ENCODE measurements at places on chromosomes 3 and 15. TPM values are rescaled to one million over a fixed set of nuclear protein-coding genes. Genes with fewer than 3 reads are reported as not detected.
A peak's percentile ranks its signal among the peaks of the same experiment; 100 is the strongest.

- no peaks in the 10 kb centered on the region for H3K36me3 ChIP-seq
- DNase-seq, result no peak
- H3K4me1 ChIP-seq, result no peaks in the 10 kb centered on the region
- no peak overlapping the region for H3K4me3 ChIP-seq
- peaks cover 35% of the 10 kb centered on the region for H3K27me3 ChIP-seq
Observed at GRCh38 chr15:59304034-59304795, 68.5 kb downstream of the MYO1E start.

- no peaks in the 10 kb centered on the region for H3K27me3 ChIP-seq
- H3K4me1 ChIP-seq, result no peaks in the 10 kb centered on the region
- no peaks in the 10 kb centered on the region for H3K36me3 ChIP-seq
- DNase-seq, result no peak
- H3K27ac ChIP-seq, result no peak overlapping the region
Observed at GRCh38 chr15:95470529-95470928, 860.0 kb upstream of the NR2F2 start.

- H3K27me3 ChIP-seq, result no peaks in the 10 kb centered on the region
- no peak for DNase-seq
- no peak overlapping the region for H3K4me3 ChIP-seq
- H3K4me1 ChIP-seq, result no peaks in the 10 kb centered on the region
- no peak overlapping the region for H3K27ac ChIP-seq
- no peaks in the 10 kb centered on the region for H3K36me3 ChIP-seq
Observed at GRCh38 chr15:44034334-44034733, 160.7 kb downstream of the FRMD5 start.

DNA sequence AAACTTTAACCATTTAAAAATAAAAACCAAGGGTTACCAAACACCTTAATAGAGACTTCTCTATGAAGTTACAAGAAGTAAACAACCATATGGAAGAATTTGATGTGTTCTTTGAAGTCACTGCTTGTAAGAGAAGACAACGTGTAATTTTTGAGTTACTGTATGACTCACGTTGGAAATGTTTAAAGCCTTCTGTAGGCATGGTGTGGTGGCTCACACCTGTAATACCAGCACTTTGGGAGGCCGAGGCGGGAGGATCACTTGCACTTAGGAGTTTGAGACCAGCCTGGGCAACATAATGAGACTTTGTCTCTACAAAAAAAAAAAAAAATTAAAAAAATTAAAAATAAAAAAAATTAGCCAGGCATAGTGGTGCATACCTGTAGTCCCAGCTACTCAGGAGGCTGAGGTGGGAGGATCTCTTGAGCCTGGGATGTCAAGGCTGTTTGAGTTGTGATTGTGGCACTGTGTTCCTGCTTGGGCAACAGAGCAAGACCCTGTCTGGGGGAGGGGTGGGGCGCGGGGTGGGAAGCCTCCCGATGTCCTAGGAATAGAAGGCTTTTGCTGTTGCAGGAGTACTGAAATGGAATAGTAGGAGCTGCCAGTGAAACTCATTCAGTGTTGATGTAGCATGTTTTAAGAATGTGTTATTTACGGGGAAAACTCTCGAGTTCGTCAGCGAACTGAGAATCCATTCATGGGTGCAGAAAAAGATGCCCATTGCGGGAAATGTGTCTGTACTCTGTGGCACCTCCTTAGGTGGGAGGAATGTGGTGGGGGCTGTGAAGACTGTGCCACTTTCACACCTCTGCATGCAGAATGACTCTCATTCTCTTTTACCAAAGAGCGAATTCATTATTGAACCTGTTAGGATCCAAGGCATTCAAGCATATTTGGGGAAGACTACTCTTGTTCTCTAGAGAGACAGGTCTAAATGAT is 134.2 kb downstream of the FNDC3B start:
- no peak for DNase-seq
- H3K36me3 ChIP-seq, result peaks cover 5% of the 10 kb centered on the region
- no peak overlapping the region for H3K4me3 ChIP-seq
- H3K4me1 ChIP-seq, result no peaks in the 10 kb centered on the region

DNA sequence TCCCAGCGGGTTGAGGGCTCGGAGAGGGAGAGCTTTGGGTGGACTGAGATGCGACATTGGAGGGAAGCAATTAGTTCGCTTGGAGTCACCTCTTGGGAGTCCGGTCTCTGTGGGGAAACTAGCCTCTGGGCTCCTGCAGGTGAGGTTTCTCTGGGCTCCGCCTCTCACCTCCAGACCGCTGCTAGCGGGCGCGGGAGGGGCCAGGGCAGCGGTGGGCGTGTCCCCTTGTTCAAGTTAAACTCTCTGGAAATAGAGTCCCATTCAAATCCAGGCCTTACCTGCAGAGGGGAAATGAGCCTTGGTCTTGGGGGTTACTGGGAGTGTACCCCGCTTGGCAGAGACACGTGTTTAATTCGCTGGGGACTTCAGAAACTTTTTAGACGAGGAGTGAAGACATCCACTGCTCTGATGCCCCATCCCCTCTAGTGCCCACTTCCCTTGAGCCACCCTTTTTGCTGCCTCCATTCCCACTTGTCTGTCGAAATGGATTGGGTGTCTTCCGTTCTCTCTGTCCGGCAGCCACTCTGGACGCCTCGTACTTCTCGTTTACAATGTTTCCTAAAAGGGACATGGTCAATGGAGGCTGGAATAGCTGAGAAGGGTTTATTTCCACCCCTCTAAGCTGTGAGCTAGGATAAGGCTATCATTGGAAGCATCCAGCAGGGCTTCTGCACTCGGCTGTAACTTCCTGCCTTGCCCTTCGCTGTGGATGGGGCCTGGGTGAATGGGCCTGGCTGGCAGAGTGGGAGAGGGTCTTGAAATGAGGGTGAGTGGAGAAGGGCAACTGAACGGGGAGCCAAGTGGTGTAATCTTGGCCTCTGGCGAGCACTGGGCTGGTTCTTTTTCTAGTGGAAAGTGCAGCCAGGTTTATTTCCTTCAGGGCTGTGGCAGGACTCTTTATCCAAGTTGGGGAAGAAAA is 1.1 kb downstream of the MITF start:
- H3K27ac ChIP-seq, result peak overlapping the region; percentile 71
- H3K4me3 ChIP-seq, result peak overlapping the region; percentile 58
- peak; percentile 53 for DNase-seq

- no peaks in the 10 kb centered on the region for H3K4me1 ChIP-seq
- peaks cover 5% of the 10 kb centered on the region for H3K27me3 ChIP-seq
- H3K36me3 ChIP-seq, result no peaks in the 10 kb centered on the region
- no peak overlapping the region for H3K4me3 ChIP-seq
- H3K27ac ChIP-seq, result no peak overlapping the region
Observed at GRCh38 chr15:76127169-76127568, 67.4 kb downstream of the TMEM266 start.

GRCh38 chr3:116553355-116553754 is 108.1 kb upstream of the LSAMP start:
- no peaks in the 10 kb centered on the region for H3K4me1 ChIP-seq
- H3K27me3 ChIP-seq, result no peaks in the 10 kb centered on the region
- H3K27ac ChIP-seq, result no peak overlapping the region
- H3K4me3 ChIP-seq, result no peak overlapping the region
- DNase-seq, result no peak
- no peaks in the 10 kb centered on the region for H3K36me3 ChIP-seq

GRCh38 chr3:148759430-148759829 is 61.7 kb downstream of the AGTR1 start:
- H3K4me3 ChIP-seq, result no peak overlapping the region
- no peaks in the 10 kb centered on the region for H3K36me3 ChIP-seq
- H3K27me3 ChIP-seq, result no peaks in the 10 kb centered on the region
- no peak for DNase-seq
- no peak overlapping the region for H3K27ac ChIP-seq

DNA sequence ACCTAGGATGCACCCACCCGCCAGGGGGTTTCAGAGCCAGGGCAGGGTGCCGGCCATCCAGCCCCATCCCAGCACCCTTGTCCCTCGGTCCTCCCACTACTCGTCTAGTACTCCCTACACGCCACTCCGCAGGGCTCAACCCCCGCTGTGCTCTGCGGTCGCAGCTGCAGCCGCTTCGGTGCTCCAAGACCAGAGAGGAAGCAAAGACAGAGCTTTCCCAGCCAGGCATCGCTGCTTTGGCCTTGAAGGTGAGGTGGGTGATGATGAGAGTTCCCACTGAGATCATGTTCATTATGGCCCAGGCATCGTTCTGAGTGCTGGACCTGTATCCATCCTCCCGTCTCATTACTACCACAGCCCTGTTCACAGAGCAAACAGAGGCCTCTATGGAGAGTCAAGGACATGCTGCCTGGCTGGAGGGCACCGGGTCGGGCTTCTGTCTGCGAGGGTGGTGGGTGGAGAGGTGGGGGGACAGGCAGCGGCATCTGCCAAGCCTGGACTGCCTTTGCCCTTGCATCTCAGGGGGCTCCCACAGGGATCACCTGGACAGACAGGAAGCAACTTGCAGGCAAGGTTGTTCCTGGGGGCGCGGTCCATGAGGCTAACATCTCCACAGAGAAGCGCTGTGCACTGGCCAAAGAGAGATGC is 66.9 kb downstream of the KLF13 start:
- no peaks in the 10 kb centered on the region for H3K36me3 ChIP-seq
- H3K4me1 ChIP-seq, result no peaks in the 10 kb centered on the region
- H3K4me3 ChIP-seq, result no peak overlapping the region
- peaks cover 6% of the 10 kb centered on the region for H3K27me3 ChIP-seq
- H3K27ac ChIP-seq, result no peak overlapping the region

DNA sequence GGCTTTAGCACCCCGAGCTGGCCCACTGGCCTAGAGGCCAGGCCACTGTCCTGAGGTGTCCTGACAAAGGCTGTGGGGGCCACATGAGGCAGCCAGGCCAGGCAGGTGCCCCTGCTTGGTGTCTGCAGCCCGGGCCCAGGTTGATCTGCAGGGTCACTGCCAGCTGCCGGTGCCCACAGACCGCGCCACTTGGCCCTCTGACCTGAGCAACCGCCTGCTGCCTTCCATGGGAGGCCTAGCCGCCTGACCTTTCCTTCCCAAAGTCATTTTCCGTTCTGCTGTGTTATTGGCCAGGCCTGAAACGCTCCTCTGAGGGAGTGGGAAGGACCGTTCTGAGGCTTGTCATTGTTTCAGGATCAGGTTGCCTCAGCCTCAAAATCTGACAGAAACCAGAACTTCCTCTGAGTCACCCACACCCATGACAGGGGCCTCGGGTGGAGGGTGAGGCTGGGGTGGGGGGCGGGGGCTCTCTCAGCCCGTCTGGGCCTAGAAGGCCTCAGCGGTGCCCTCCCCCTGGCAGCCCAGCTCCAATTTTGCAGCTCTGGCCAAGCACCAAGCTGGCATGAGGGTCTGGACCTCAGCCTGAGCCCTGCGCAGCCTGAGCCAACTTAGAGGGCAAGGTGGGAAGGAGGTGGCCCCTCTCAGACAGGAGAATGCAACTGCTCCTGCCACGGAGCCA is 140.7 kb upstream of the MEF2A start:
- no peak for DNase-seq
- peaks cover 9% of the 10 kb centered on the region for H3K27me3 ChIP-seq
- no peak overlapping the region for H3K27ac ChIP-seq
- H3K36me3 ChIP-seq, result no peaks in the 10 kb centered on the region

DNA sequence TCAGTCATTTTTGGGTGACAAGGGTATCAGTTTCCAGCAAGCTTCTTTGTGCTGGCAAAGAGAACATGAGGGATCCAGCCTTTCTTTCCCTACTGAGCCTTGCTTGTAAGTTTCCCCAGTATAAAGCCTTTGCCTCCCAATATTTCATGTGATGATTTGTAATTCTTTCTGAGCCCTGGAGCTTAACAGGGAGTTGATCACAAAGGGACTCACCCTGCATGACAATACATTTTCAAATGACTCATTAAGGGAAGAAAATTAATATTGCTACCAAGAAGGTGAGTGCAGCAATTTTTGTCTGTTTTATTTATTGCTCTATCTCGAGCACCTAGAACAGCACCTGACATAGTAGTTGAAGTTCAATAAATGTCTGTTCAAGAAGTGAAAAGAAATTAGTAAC is 27.7 kb downstream of the OXSM start:
- H3K36me3 ChIP-seq, result no peaks in the 10 kb centered on the region
- H3K27ac ChIP-seq, result no peak overlapping the region
- DNase-seq, result no peak
- no peaks in the 10 kb centered on the region for H3K4me1 ChIP-seq
- no peak overlapping the region for H3K4me3 ChIP-seq
- H3K27me3 ChIP-seq, result no peaks in the 10 kb centered on the region

- no peaks in the 10 kb centered on the region for H3K4me1 ChIP-seq
- no peak overlapping the region for H3K4me3 ChIP-seq
- H3K27me3 ChIP-seq, result peaks cover 26% of the 10 kb centered on the region
- no peak overlapping the region for H3K27ac ChIP-seq
- H3K36me3 ChIP-seq, result no peaks in the 10 kb centered on the region
Observed at GRCh38 chr15:62769604-62770003, 272.9 kb upstream of the TPM1 start.

- H3K27ac ChIP-seq, result peak overlapping the region; percentile 98
- DNase-seq, result no peak
- H3K4me3 ChIP-seq, result peak overlapping the region; percentile 98
- H3K27me3 ChIP-seq, result no peaks in the 10 kb centered on the region
- peaks cover 73% of the 10 kb centered on the region for H3K36me3 ChIP-seq
Observed at GRCh38 chr3:128488636-128488990, 4.4 kb downstream of the GATA2 start.

GRCh38 chr15:90191344-90191687 is 9.8 kb upstream of the SEMA4B start:
- H3K36me3 ChIP-seq, result peaks cover 41% of the 10 kb centered on the region
- H3K27me3 ChIP-seq, result no peaks in the 10 kb centered on the region
- H3K27ac ChIP-seq, result peak overlapping the region; percentile 26
- H3K4me3 ChIP-seq, result no peak overlapping the region
- H3K4me1 ChIP-seq, result peaks cover 45% of the 10 kb centered on the region
- no peak for DNase-seq

GRCh38 chr15:40438712-40439111 is 2.0 kb upstream of the BAHD1 start:
- no peak for DNase-seq
- H3K4me3 ChIP-seq, result peak overlapping the region; percentile 80
- peak overlapping the region; percentile 78 for H3K27ac ChIP-seq
- H3K36me3 ChIP-seq, result peaks cover 9% of the 10 kb centered on the region

Gene CYP1A2
- total RNA-seq, result not detected

Gene STXBP5L
- total RNA-seq, result not detected

Gene KBTBD8
- 7.7 TPM for total RNA-seq

Gene EFCAB12
- 1.1 TPM for total RNA-seq

Gene SST
- total RNA-seq, result not detected

Gene JAGN1
- 57.2 TPM for total RNA-seq
